ENCODE measurements at places on chromosomes 1 and 21.

DNA sequence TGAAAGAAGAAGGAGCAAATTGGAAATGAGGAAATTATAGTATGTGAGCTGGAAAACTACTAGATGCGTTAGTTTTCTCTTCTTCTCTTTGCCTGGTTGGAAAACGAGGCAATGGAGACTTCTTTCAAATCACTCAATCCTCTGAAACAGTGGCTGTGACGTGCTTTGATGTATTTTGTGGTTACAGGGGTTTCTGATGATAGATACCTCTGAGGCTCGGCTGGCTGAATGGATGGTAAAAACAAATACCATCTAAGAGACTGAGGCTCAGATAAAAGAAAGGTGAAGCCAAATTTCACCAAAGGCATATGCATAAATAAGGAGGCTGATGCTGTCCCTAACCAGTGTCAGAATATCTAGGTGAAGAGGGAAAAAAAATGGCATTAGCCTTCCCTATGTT lies 15.1 kb downstream of the MAB21L3 start:
- DNase-seq: no peak
- H3K36me3 ChIP-seq: no peaks in the 10 kb centered on the region
- peaks cover 22% of the 10 kb centered on the region for H3K27me3 ChIP-seq
- peaks cover 22% of the 10 kb centered on the region for H3K4me1 ChIP-seq

GRCh38 chr1:53047737-53048736 lies 14.0 kb upstream of the PODN start:
- peaks cover 24% of the 10 kb centered on the region for H3K36me3 ChIP-seq
- no peak overlapping the region for H3K4me3 ChIP-seq
- H3K27ac ChIP-seq: peak overlapping the region; percentile 16
- DNase-seq: no peak
- peaks cover 14% of the 10 kb centered on the region for H3K4me1 ChIP-seq

GRCh38 chr1:5481889-5482288 lies 510.3 kb downstream of the NPHP4 start:
- DNase-seq: peak; percentile 2
- no peaks in the 10 kb centered on the region for H3K4me1 ChIP-seq
- H3K36me3 ChIP-seq: no peaks in the 10 kb centered on the region

DNA sequence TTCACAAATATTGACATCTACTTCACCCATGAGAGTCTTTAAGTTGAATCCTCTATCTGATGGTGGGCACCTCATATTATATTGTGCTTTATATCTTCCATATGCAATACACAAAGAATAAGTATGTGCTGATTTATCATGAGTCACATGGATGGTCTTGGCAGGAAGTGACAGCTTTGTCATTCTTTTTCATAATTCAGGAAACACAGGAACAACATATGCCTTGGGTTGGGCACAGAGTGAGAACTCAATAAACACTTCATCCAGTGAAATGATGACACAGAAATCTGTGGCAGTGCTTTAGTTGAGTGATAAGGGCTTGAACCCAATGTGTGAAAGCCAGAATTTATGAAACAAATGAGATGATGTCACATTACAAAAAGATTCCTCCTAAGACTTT lies 41.2 kb downstream of the GADD45A start:
- peaks cover 13% of the 10 kb centered on the region for H3K4me1 ChIP-seq
- H3K27ac ChIP-seq: no peak overlapping the region
- no peaks in the 10 kb centered on the region for H3K36me3 ChIP-seq
- DNase-seq: no peak

- peak overlapping the region; percentile 90 for H3K4me3 ChIP-seq
- DNase-seq: peak; percentile 60
- no peaks in the 10 kb centered on the region for H3K27me3 ChIP-seq
Observed at GRCh38 chr1:27365372-27366112, 1.2 kb downstream of the MAP3K6 start.

DNA sequence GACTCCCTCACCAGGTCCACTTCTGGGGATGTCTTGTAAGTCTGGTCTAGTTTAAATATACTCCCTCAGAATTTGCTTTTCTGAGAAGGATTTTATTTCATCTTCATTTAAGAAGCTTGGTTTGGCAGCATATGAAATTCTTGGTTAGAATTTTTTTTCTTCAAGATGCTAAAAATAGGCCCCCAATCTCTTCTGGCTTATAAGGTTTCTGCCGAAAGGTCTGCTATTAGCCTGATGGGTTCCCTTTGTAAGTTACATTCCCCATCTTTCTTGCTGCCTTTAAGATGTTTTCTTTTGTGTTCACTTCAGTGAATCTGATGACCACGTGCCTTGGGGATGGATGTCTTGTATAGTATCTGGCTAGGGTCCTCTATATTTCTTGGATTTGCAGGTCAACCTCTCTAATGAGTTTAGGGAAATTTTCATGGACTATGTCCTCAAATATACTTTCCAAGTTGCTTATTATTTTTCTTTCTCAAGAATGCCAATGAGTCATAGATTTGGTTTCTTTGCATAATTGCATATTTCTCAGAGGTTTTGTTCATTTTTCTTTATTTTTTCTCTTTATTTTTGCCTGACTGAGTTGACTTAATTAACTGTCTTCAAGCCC lies 19.4 kb downstream of the TCP10L start:
- H3K4me1 ChIP-seq: peaks cover 21% of the 10 kb centered on the region
- H3K27ac ChIP-seq: no peak overlapping the region
- H3K36me3 ChIP-seq: peaks cover 7% of the 10 kb centered on the region
- H3K27me3 ChIP-seq: peaks cover 17% of the 10 kb centered on the region
- H3K4me3 ChIP-seq: no peak overlapping the region
- no peak for DNase-seq

- H3K4me1 ChIP-seq: peaks cover 15% of the 10 kb centered on the region
- H3K36me3 ChIP-seq: peaks cover 16% of the 10 kb centered on the region
- DNase-seq: no peak
- peaks cover 2% of the 10 kb centered on the region for H3K27me3 ChIP-seq
- no peak overlapping the region for H3K4me3 ChIP-seq
Observed at GRCh38 chr1:212690816-212691403, 8.7 kb downstream of the BATF3 start.

DNA sequence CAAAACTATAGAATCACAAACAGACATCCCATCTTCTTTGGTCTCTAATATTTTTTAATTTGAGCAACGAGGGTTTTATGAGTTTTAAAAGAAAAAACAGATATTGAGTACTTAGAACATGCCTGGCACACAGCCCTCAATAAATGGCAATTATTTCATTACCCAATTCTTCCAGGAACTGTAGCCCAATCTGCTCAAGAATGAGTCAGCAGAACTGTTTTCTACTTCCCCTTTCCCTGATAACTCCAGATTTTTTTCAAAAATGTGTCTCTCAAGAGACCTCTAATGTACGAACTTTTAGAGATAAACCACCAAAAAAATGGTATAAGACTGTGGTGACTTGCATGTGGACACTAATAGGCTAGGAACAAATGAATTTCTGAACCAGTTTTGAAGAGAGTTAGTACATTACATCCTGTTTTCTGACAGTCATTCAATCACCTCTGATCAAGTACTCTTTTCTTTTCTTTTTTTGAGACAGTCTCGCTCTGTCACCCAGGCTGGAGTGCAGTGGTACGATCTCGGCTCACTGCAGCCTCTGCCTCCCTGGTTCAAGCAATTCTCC lies 11.5 kb downstream of the ABL2 start:
- DNase-seq: no peak
- H3K4me1 ChIP-seq: peaks cover 14% of the 10 kb centered on the region
- H3K27me3 ChIP-seq: no peaks in the 10 kb centered on the region
- H3K36me3 ChIP-seq: peaks cover 6% of the 10 kb centered on the region

GRCh38 chr1:73659136-73659535 lies 538.8 kb downstream of the LRRIQ3 start:
- no peaks in the 10 kb centered on the region for H3K36me3 ChIP-seq
- no peaks in the 10 kb centered on the region for H3K4me1 ChIP-seq
- no peak for DNase-seq

DNA sequence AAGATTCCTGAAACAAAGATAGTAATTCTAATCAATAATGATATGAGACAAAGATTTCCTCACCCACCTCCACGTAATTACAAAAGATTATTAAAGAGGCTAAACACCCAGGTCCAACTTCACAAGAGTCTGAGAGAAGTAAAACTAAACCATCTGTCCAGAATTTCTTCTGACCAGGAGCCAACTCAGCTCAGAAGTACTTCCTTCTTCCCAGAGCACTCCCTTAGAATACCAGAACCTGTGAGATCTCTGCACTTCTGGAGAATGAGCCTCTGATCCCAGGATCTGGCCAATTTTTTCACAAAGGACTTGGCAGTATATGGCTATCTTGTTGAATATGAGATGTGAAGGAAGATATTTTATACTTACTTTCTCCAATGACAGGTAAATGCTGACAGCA lies 120.6 kb upstream of the PALMD start:
- H3K4me1 ChIP-seq: no peaks in the 10 kb centered on the region
- DNase-seq: no peak
- no peaks in the 10 kb centered on the region for H3K36me3 ChIP-seq
- H3K27ac ChIP-seq: no peak overlapping the region
- peaks cover 12% of the 10 kb centered on the region for H3K27me3 ChIP-seq
- H3K4me3 ChIP-seq: no peak overlapping the region

- peak overlapping the region; percentile 92 for H3K4me3 ChIP-seq
- H3K27me3 ChIP-seq: no peaks in the 10 kb centered on the region
- H3K4me1 ChIP-seq: peaks cover 86% of the 10 kb centered on the region
- H3K27ac ChIP-seq: peak overlapping the region; percentile 90
- H3K36me3 ChIP-seq: peaks cover 37% of the 10 kb centered on the region
Observed at GRCh38 chr1:160520582-160520981, 2.5 kb downstream of the SLAMF6 start.

- H3K4me3 ChIP-seq: no peak overlapping the region
- H3K4me1 ChIP-seq: no peaks in the 10 kb centered on the region
- no peak overlapping the region for H3K27ac ChIP-seq
- H3K36me3 ChIP-seq: no peaks in the 10 kb centered on the region
Observed at GRCh38 chr1:176533020-176533419, 70.0 kb downstream of the PAPPA2 start.

GRCh38 chr1:113292603-113293255 lies 97.6 kb upstream of the MAGI3 start:
- H3K4me3 ChIP-seq: no peak overlapping the region
- DNase-seq: no peak
- H3K36me3 ChIP-seq: no peaks in the 10 kb centered on the region
- no peak overlapping the region for H3K27ac ChIP-seq
- peaks cover 6% of the 10 kb centered on the region for H3K27me3 ChIP-seq
- no peaks in the 10 kb centered on the region for H3K4me1 ChIP-seq

DNA sequence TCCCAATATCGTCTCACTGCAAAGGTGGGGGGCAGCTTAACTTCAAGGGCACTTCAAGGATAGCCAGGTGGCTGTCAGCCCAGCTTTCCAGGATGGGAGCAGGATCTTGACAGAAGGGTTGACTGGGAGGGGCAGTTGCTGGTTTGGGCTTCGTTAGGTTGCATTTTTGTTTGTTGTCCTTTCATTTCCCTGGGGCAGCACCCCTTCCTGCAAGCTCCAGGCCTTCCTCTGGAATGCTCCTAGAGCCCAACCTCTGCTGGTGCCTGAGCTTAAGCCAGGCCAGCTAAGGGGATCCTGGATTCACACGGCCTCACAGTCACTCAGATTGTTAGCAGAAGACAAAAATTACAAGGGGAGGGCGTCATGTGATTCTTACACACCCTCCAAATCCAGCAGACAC lies 4.1 kb upstream of the OLIG2 start:
- DNase-seq: no peak
- peaks cover 82% of the 10 kb centered on the region for H3K27me3 ChIP-seq
- peak overlapping the region; percentile 23 for H3K27ac ChIP-seq
- peaks cover 1% of the 10 kb centered on the region for H3K36me3 ChIP-seq
- peaks cover 22% of the 10 kb centered on the region for H3K4me1 ChIP-seq

- H3K4me1 ChIP-seq: peaks cover 26% of the 10 kb centered on the region
- H3K4me3 ChIP-seq: no peak overlapping the region
- H3K27ac ChIP-seq: no peak overlapping the region
- H3K27me3 ChIP-seq: no peaks in the 10 kb centered on the region
Observed at GRCh38 chr1:6351480-6352137, 42.0 kb downstream of the ACOT7 start.

GRCh38 chr1:85351202-85351828 lies 74.9 kb upstream of the BCL10 start:
- no peaks in the 10 kb centered on the region for H3K4me1 ChIP-seq
- H3K36me3 ChIP-seq: no peaks in the 10 kb centered on the region
- DNase-seq: no peak
- H3K27me3 ChIP-seq: peaks cover 10% of the 10 kb centered on the region
- no peak overlapping the region for H3K4me3 ChIP-seq

DNA sequence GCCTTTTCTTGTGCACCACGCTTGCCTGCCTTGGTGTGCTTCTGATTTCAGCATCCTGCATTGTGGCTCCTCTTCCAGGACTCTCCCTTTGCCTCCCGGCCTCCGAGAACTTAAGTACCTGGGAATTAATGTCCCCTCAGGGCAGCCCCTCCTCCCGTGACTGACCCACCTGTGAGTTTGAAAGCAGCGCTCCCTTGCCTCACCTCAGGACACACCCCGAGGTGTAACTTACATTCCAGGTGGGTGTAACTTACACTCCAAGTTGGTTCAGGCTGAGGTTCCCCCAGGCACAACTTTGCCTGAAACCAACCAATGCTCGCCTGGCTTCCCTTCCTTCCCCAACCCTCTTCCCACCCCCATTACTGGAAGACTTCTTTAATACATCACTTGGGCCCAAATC lies 161.4 kb downstream of the KAZN start:
- no peak for DNase-seq
- no peak overlapping the region for H3K4me3 ChIP-seq
- H3K36me3 ChIP-seq: no peaks in the 10 kb centered on the region
- no peak overlapping the region for H3K27ac ChIP-seq

GRCh38 chr21:40386294-40386911 lies 460.6 kb downstream of the DSCAM start:
- H3K27ac ChIP-seq: no peak overlapping the region
- H3K4me3 ChIP-seq: no peak overlapping the region
- H3K4me1 ChIP-seq: no peaks in the 10 kb centered on the region
